Sigmoid colon (tissue), 7 donors: ENCODE measurements at places on chromosomes 3 and 15. TPM values are rescaled to one million over a fixed set of nuclear protein-coding genes. Genes with fewer than 3 reads are reported as not detected.

- DNase-seq, result no peak
Measured at GRCh38 chr3:197392961-197393360, 94.5 kb upstream of the DLG1 start.

- DNase-seq, result no peak
Measured at GRCh38 chr3:183817639-183818038, 7.7 kb downstream of the MAP6D1 start.

DNA sequence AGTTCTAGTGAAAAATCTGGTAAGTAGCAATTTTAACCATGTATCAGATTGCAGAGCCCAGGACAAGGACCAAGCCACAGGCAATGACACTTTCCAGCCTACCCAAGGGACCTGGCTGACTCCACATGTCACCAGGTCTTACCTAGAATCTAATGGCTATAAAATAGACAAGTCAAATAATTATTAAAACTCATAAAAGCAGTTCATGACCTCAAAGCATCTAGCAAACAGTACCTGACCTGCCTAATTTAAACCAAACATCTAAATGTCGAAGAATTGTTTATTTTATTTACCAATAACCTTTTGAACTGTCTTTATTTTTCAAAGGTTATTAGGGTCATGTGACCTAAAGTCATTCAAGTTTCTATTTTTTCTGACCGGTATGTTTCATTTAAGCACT, 35.6 kb upstream of the MKRN3 start:
- no peak for DNase-seq

The CCDC54 gene
- not detected for total RNA-seq

- peak; percentile 88 for DNase-seq
Measured at GRCh38 chr15:94119923-94120775, 111.2 kb upstream of the MCTP2 start.

DNA sequence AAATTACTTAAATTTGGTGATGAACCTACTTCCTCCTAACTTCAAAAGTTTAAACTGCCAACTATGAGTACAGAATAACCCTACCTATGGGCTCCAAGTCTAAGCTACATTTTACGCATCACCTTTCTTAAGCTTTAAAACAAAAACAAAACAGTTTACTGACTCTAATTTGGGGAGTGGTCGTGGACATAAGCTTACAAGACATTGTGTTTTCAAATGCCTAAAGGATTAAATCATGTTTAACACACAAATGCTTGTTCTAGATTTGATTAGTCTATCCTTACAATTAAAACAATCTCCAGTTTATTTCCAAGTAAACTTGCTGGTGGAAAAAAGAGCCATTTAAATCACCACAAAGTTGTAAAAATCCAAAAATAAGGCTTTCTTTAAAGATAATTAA, 62.2 kb downstream of the UACA start:
- no peak for DNase-seq

DNA sequence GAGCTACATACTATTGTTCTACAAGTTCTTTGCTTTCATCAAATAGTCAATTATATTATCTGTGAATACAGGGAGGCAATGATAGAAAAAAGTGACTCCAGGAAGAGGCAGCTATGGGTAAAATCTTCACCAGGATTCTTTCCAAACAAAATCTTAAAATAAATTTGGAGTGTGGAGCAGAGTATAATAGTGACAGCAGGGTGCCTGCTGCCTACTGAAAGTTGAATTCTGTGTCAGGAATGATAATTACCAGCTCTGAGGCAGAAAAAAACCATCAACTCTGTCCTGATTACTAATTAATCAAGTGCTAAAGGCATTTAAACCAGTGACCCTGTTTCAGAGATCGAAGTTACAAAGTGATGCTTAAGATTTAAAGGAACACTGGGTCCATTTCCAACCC, 148.0 kb downstream of the DIPK2A start:
- no peak for DNase-seq

- no peak for DNase-seq
Measured at GRCh38 chr3:194067949-194068362, 68.0 kb upstream of the HES1 start.
